Activated CD4-positive, alpha-beta T cell treated with anti-CD3 and anti-CD28 coated beads, Interleukin-2, amount 10 ng/mL, durations not matched to agents 7 days and 5 days (primary cell): ENCODE measurements at places on chromosomes 11 and 22.
A peak's percentile ranks its signal among the peaks of the same experiment; 100 is the strongest.

DNA sequence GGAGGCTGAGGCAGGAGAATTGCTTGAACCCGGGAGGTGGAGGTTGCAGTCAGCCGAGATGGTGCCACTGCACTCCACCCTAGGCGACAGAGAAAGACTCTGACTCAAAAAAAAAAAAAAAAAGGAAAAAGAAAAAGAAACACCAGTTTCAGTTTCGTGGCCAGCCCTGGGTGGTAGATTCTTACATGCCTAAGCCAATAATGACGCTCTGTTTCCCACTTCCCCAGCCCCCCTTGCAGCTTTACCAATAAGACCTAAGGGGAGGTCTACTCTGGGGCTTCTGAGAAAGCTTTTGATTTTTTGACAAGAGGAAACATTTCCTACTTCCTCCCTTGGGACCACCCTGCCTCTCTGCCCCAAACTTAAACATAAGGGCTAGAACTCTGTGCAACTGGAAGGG, 30.0 kb upstream of the PTPRJ start:
- peak; percentile 84 for DNase-seq

DNA sequence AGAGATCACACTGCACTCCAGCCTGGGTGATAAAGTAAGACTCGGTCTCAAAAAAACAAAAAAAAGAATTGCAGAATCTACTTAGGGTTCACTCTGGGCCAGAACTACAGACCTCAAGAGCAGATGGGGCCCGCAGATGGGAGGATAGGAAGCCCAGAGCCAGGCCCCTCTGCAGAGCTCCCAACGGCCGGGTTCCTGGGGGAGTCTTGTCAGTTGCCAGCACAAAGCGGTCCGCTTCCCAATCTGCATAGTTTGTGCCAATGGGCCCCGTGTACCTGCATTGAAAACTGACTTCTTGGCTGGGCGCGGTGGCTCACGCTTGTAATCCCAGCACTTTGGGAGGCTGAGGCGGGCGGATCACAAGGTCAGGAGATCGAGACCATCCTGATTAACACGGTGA, 1.7 kb upstream of the CHID1 start:
- DNase-seq = no peak

DNA sequence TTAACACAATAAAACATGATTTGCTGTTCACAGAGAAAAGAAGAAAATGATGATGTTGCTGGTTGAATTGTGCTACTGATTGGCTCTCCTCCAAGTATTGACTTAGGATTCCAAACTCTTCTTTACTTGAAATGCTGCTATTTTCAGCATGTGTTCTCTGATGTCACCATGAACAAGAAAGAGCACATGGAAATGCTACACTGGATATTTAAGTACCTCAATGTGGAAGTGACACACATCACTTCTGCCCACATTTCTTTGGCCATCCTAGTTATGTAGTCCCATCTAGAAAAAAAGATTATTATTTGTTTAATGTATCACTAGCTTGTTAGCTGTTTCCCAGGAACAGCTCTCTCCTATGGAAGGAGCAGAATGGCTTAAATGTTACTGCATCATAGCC, 27.2 kb downstream of the OR52B2 start:
- no peak for DNase-seq

DNA sequence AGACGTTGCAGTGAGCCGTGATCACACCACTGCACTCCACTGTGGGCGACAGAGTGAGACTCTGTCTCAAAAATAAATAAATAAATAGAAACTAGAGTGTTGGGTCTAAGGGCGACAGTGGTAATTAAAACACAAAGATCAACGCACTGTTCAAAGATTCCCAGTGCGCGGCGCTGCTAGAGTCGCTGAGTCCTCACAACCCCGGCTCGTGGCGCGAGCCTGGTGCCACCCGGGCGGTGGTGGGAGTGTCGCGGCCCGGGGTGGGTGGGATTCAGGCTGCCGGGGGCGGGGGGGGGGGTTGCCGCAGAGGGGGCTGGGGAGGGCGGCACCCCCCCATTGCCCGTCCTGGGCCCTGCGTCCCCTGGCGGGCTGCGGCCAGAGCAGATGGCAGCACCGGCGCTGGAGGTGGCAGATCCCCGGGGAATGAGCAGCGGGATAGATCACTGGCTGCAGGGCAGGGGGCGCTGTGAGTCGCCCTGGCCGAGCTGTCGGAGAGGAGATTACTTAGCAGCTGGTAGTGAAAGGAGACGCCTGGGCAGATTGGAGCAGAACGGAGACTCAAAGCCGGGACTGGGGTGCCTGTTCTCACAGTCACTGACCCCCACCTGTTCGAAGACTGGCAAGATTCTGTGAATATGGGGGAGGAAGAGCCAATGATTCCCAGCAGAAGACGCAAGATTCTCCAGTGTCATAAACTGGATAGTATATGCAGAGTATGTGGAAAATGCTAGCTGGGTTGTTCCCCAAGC, 30.2 kb upstream of the APOBEC3A start:
- no peak for DNase-seq
